Amygdala (tissue), 56 donors: ENCODE measurements at places on chromosomes 3 and 15.

- DNase-seq = no peak
Observed at GRCh38 chr3:17046623-17047022, 161.9 kb downstream of the PLCL2 start.

- DNase-seq = peak; percentile 7
Observed at GRCh38 chr15:85865070-85865684, 70.5 kb upstream of the KLHL25 start.

- no peak for DNase-seq
Observed at GRCh38 chr3:25552251-25552650, 112.5 kb downstream of the TOP2B start.

DNA sequence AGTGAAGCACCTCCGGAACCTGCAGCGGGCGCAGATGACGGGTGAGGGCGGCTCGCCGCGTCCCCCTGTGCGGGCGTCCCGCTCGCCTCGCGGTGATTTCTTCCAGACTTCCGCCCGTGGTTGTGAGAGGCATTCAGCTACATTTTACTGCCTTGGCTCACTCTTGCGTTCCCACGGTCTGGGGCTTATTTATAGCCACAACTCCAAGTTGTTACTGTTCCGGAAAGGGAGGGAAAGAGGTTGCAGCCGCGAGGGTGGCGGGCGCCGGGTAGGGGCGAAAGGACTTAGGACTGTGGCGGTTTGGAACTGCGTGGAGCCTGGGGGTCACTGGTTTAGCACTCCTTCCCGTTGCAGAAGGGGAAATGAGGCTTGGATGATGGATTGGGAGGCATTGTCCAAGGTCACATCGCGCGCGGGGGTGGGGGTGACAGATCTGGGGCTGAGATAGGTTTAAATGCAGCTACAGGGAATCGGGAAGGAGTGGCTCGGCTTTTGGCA, 1.1 kb downstream of the HES1 start:
- no peak for DNase-seq

- no peak for DNase-seq
Observed at GRCh38 chr15:82081914-82082762, 36.3 kb upstream of the MEX3B start.

- no peak for DNase-seq
Observed at GRCh38 chr15:49982584-49982983, 136.4 kb downstream of the ATP8B4 start.

- DNase-seq = no peak
Observed at GRCh38 chr3:60047426-60048200, 997.8 kb upstream of the CFAP20DC start.

GRCh38 chr3:31980530-31981205, 394 bp downstream of the OSBPL10 start:
- no peak for DNase-seq

DNA sequence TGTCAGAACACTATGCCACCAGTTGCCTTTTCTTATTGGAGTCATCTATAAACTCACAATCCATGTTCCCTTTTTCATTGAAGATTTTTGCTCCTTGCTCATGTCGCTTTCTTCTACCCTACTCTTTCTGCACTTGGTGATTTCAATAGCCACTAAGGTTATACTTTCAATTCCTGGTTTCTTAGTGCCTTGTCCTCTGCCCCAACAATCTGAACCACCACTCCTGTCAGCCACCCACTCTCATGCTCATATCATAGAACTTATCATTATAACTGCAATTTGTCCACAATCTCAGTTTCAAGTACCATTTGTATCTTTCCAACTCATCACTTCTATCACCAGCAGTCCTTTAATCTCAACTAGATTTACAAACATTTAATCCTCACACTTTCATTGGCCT, 10.0 kb upstream of the GRAMD1C start:
- DNase-seq = no peak

DNA sequence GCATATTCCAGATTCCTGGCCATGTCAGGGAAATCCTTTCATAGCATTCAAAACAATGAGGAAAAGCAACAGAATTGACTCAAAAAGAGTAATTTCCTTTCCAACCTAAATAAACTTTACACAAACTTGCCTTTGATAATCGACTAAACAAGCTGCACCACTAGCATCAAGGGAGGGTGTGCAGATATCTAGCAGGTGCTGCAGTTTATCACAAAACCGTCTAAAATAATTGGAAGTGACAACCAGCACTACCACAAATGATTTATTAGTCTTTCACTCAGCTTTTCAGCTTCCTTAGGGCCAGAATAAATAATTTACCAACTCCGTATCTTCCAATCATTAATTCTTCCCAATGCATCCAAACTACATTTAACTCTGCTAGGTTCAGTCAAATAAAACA, 71.7 kb downstream of the TBC1D5 start:
- no peak for DNase-seq

DNA sequence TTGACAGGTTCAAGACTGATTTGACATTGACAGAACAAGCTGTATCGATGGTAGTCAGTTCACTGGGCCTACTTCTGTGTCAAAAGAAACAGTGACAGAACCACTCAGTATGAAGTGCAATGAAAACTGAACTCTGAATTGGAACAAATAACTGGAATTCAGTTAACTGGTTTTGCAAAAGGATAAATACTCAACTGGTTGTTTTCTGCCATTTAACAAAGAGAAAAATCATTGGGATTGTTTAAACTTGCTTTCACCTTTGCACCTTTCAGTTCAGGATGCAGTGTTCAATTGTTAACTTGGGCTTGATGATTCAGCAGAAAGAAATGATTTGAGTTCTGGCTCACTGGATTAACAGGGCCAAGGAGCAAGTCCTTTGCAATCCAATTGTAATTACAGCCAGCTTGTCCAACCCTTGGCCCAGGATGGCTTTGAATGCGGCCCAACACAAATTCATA, 4.9 kb downstream of the BTD start:
- no peak for DNase-seq

GRCh38 chr3:187840856-187841255, 95.6 kb upstream of the BCL6 start:
- no peak for DNase-seq

DNA sequence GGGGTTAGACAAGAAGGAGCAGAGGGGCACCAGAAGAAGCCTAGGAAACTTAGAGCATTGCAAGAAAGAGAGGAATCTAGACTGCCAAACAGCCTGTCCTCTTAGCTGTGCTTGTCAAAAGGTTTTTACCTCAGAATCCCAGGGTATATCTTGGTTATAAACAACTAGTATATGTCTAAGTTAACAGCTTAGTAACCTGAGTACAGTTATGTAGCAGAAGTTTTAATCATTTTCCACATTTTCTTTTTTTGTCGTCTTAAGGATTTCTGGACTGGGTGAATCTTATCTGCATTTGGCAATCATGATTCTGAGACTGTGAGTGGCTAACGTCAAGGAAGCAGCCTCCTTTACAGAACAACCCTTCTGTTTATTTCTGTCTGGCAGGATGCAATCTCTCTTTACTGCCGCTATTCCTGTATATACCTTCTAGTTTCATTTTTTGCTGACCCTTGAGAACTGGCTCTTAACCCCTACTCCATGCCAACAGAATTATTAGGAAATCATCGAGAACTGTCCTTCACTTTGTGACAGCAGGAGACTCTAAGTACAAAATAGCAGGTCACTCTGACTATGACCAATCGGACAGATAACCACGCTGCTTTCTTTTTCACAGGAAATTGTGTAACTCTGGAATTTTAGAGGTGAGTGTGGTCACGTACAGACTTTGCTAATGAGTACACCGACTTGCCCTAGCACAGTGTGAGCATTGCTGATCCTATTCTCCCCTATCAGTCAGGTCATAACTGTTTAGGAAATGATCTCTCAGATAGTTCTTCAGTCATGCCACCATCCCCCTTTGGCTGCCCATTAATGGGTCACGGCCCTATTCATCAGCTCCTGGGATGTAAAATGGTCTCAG, 3.3 kb upstream of the CP start:
- no peak for DNase-seq

DNA sequence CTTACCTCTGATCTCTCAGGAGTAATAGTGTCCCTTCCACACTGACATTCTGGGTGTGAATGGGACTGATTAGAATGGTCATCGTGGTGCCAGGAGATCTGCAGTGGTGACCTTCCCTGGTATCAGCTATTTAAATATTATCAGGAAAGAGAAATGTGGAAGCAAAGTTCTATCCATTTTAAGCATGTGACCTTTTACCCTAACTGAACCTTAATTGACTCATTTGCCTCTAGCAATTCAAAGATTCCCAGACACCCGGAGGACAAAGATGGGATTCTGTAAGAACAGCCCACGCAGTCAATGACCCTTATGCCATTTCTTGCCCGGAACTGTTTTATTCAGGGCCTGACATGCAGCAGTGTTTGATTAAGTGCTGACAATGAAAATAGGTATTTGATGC, 10.3 kb downstream of the LIPC start:
- no peak for DNase-seq

DNA sequence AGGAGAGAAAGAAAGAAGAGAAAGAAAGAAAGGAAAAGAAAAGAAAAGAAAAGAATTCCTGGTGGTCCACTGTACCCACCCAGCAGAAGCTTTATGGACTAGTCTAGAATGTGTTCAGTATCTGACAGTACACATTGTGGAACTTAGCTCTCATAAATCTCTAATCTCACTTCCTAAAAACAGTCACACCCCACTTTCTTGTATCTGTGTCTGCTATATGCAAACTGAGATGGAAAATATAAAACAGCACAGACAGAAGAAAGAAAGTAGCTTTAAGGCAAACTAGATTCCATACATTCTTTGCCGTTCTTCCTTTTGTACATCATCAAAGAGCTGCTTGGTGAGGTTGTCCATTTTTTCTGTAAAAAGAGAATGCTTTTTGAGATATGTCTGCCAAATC, 41.1 kb upstream of the GNB5 start:
- DNase-seq = no peak

- DNase-seq = peak; percentile 24
Observed at GRCh38 chr3:153848702-153849101, 272.5 kb upstream of the ARHGEF26 start.

DNA sequence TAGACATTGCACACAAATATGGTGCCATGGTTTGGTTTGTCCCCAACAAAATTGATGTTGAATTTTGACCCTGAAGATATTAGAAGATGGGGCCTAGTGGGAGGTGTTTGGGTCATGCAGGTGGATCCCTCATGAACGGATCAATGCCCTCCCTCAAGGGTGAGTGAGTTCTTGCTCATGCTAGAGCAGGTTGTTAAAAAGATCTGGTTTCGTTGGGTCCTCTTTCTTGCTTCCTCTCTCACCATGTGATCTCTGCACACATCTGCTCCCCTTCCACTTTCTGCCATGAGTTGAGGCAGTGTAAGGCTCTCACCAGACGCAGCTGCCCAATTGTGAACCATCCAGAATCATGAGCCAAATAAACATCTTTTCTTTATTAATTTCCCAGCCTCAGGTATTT, 87.8 kb upstream of the MDFIC2 start:
- DNase-seq = no peak

GRCh38 chr15:96359616-96360521, 29.4 kb downstream of the NR2F2 start:
- no peak for DNase-seq

- no peak for DNase-seq
Observed at GRCh38 chr3:148551767-148552260, 145.9 kb upstream of the AGTR1 start.

- no peak for DNase-seq
Observed at GRCh38 chr3:134291319-134292254, 40.9 kb upstream of the RYK start.

GRCh38 chr3:166304584-166304983, 467.4 kb upstream of the BCHE start:
- DNase-seq = no peak

GRCh38 chr3:184174284-184174645, 390 bp upstream of the AP2M1 start:
- no peak for DNase-seq

DNA sequence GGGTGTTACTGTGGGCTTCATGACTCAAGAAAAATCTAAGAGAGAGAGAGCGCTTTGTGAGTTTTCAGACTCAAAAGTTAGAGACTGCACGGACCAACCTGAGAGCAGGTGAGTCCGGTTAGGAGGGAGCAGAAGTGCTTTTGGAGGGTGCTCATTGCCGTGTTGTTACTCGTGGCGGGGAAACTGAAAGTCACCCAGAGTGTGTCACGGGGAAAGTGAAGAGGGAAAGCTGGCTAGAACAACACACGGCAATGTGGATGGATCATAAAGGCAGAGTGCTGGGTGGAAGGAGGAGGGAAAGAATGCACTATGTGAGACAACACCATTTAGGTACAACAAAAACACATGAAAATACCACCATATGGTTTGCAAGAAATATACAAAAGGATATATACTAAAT, 112.3 kb downstream of the BDH1 start:
- DNase-seq = no peak

DNA sequence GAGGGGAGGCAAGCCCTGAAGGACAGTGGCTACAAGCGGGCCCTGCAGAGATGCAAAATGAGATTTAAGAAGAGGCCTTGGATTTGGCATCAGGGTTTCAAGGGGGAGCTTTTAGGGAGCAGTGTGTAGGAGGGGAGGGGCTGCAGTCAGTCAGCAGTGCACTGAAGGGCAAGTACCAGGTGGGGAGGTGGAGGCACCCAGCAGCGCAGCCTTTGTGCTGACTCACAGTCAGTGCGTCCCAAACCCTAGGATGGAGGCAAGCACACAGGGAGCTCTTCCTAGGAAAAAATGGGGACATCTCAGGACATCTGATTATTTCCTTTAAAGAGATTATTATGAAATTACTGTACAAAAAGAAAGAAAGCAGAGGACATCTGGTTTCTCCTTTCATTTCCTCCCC, 80.0 kb downstream of the AAGAB start:
- no peak for DNase-seq

DNA sequence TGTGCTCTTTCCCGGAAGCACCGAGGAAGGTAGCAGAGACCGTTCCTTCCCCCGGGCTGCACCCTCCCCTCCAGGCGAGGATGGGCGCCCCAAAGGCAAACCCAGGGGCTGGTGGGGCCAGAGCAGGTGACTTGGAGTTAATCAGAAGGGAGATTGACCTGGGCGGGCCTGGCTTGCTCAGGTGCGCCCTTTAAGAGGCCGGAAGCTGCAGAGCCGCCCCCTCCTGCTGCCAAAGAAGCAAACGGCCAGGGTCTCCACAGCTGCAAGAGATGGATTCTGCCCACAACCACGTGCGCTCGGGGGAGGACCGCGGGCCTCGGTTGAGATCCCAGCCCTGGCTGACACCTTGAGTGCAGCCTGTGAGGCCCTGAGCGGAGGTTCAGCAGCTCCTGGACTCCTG, 218.2 kb upstream of the NAALADL2 start:
- DNase-seq = no peak

- no peak for DNase-seq
Observed at GRCh38 chr3:172147113-172147818, 107.9 kb downstream of the FNDC3B start.

GRCh38 chr3:151197981-151198767, 4.8 kb downstream of the GPR171 start:
- no peak for DNase-seq

DNA sequence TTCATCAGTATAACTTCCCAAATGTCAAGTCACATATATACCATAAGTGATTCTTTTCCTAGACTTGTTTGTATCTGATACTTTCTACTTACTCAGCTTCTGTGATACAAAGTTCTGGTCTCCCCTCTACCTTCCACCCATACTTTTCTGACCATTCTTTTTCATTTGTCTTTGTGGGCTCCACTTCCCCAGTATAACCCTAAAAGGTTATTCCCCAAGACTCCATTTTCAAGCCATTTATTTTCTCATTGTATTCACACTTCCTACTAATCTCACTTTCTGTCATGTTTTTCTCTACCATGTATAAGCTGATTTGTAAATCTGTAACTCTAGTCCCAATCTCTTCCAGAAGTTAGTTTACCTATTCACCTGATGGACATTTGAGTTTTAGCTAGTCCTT, 34.0 kb downstream of the IQCB1 start:
- no peak for DNase-seq
